KG1 (cell line): ENCODE measurements at places on chromosomes 5 and 9.

- DNase-seq = no peak
Observed at GRCh38 chr9:69463497-69464068, 138.6 kb downstream of the ENTREP1 start.

GRCh38 chr9:110255034-110255462, 1.3 kb downstream of the TXN start:
- no peak for DNase-seq

- DNase-seq = no peak
Observed at GRCh38 chr5:115785381-115786065, 30.9 kb downstream of the CDO1 start.

DNA sequence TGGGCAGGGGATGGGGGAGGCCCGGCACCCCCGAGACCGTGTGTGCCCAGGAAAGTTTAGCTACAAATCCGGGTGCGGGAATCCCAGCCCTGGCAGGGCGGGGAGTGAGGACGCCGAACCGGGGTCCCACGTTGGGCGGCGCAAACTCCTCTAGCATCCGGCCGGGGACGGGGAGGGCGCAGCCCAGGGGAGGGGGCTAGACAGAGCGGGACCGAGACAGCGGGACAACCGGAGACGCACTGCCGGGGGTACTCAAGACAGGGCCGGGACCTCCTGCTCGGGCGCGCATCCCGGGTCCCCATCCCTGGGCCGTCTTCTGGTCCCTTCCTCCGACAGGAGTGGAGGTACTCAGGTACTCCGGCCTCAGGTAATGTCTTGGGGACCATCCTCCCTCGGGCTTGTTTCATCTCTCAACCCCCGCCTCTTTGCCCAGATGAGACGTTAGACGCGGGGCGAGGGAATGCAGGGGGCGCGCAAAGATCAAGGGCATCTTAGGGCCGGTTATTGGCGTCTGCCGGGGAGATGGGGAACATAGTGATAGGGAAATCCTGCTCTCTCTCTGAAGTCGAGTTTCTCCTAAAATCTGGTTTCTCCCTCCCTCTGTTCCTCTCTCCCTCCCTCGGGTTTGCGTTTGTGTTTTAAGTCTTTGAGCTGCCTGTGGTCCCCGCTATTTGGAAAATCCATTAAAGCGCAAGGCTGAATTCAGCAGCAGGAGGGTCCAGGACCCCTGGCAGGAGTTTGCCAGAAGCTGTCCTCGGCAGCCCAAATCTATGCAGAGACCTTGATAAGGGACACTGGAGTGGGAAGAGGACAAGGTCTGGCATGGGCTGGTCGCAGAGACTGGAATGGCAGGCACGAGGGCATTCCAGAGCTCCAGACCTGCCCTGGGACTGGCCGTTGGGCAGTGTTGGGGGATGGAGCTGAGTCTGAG, 815 bp downstream of the PDZD2 start:
- DNase-seq = no peak

GRCh38 chr5:30878746-30879145, 314.7 kb upstream of the CDH6 start:
- DNase-seq = no peak

- DNase-seq = no peak
Observed at GRCh38 chr5:115435778-115436712, 108.5 kb downstream of the FEM1C start.

DNA sequence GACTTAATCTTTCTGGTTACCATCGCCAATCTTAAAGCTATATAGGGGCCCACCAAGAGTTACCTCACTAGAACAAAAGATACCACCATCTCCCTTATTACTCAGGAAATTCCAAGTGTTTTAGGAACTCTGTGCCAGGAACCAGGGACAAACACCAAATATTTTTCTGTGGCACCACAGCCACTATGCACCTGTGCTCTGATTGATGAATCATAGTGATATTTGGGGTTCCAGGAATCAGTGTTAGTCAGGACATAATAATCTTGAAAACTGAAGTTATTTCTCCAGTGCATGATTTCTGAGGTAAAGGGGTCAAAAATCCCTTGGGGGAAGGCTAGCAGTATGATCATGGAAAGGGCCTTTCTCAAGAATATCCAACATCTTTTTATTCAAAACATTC, 10.2 kb upstream of the TMED7 start:
- no peak for DNase-seq

GRCh38 chr5:157354800-157355199, 88.9 kb downstream of the CYFIP2 start:
- no peak for DNase-seq

GRCh38 chr5:31459594-31459993, 72.3 kb downstream of the DROSHA start:
- no peak for DNase-seq

DNA sequence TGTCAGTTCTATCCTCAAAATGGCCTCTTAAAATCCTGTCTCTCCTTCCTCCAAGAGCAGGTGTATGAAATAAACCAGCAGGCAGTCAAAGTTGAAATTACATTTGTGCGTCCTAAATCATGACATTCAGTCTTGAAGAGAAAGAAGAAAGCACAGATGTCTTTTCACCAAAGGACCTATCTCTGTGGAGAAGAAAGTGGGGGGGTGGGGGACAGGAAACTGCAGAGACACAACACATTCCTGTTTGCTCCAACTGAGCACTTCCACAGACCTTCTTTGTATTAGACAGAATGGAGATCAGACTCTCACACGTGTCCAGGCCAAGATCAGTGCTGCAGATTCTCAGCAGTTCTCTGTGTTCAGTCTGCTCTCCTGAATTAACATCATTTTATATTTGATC, 471.9 kb upstream of the RGMB start:
- DNase-seq = no peak

DNA sequence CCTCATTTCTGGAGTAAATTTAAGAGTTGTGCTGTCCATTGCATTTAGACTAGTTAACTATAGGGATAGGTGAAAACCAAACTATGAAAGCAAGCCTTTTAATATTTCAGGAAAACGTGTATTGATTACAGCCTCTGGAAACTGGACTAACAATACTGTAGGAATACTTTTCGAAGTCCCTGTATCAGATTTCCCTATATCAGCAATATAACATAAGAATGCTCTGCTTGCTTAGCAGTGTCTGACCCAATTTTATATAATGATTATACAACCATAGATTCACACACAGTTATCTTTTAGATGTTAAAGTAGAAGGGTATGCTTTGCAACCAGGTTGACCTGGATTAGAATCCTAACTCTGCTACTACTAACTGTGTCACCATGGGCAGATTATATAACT, 203.1 kb downstream of the WDR70 start:
- DNase-seq = no peak

GRCh38 chr5:43592363-43592762, 10.6 kb upstream of the NNT start:
- no peak for DNase-seq

- DNase-seq = no peak
Observed at GRCh38 chr9:38650564-38650963, 30.2 kb upstream of the ANKRD18A start.

DNA sequence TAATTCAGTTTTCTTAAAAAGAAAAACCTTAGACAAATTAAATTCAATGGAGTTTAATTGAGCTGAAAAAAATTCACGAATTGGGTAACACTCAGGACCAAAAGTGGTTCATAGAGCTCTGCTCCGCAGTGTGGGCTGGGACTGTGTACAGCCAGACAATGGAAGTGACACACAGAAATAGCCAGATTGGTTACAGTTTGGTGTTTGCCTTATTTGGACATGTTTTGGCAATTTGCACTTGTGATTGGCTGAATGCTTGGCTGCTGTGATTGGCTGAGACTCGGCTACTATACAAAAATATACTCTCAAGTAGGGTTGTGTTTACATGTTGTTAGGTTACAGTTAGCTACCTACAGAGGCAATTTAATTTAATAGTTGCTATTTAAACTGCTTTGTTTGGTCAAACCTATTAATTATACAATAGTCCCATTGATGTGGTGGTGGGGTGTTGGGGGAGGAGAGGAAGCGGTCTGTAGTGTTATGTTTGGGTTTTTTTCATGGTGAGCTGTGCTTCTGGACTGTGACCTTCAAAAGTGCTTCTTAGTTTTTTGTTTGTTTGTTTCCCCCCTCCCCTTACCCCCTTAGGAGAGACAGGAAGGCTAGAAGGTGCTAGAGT, 95.2 kb downstream of the CNTLN start:
- DNase-seq = no peak

- no peak for DNase-seq
Observed at GRCh38 chr5:171986772-171987171, 19.7 kb downstream of the FBXW11 start.

GRCh38 chr5:138438724-138439476, at the start of gene REEP2:
REEP2 (plus strand) TSS chr5:138439057; CDS start chr5:138439209, 152 bp downstream.
- no peak for DNase-seq

DNA sequence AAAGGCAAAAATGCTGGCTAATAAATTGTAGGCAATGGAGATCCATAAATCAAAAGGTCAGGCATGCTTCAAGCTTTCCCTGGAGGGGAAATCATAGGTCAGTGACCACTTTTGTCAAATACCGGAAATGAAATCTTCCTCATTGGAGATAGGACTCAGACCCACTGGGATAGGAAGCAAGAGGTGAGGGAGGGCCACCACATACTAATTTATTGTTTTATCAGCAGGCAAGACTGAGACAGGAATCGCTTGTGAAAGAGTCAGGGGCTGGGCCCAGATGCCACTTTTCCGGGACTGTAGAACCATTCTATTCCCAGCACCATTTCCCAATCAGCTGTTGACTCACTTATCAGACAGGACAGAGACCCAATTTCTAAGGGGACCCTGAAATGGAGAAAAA, 256.3 kb upstream of the TRIM32 start:
- no peak for DNase-seq

DNA sequence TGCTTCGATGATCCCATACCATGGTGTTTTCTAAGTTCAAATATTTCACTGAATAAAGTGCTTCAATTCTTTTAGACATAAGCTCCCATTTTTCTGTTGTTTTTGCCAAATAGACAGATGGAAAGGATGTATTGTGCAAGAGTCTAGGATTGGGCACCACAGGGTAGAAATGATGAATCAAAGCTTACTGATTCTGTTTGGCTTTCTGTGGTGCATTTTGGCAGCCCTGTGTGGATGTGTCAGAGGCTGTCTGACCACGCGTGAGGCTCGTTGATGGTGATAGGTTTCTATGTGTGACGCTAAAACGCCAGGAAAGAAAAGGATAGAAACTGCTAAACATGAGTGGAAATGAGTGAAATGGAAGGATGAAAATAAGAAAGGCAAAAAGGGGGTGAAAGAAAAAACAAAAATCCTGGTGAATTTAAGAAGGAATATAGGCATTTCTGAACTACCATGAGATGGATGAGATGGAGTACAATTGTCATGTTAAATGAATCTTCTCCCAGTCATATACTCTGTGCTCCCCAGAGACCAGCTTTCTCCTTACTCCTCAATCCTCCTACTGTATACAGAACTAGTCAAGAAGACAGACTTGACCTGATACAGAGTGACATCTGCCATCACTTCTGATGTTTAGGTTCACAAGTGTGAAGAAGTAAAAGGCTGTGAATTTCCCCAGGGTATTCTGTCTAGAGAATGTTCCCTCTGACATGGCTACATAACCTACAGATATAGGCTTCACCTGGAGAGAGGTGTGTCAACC, 54.4 kb downstream of the ANKH start:
- no peak for DNase-seq

- DNase-seq = no peak
Observed at GRCh38 chr5:83899326-83899970, 178.8 kb upstream of the HAPLN1 start.

- DNase-seq = no peak
Observed at GRCh38 chr5:10246761-10247160, 2.9 kb downstream of the ATPSCKMT start.

- no peak for DNase-seq
Observed at GRCh38 chr5:147559749-147560148, 49.9 kb upstream of the DPYSL3 start.

DNA sequence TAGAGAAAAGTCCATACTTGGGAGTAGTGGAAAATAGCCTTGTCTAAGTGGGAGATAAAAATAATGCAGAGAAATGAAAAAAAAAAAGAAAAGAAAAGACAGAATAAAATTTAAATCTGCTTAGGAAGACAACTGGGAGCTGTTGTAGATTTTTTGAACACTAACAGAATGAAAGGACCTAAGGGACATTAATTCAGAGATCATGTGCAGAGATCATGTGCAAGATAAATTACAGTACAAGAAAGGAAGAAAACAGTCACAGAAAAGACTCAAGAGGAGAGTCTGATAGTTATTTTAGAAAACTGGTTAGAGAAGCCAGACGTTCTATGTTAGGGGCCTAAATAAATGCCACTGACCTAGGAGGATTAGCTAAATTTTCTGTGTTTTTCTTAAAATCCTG, 1226.8 kb upstream of the NUDT12 start:
- no peak for DNase-seq

DNA sequence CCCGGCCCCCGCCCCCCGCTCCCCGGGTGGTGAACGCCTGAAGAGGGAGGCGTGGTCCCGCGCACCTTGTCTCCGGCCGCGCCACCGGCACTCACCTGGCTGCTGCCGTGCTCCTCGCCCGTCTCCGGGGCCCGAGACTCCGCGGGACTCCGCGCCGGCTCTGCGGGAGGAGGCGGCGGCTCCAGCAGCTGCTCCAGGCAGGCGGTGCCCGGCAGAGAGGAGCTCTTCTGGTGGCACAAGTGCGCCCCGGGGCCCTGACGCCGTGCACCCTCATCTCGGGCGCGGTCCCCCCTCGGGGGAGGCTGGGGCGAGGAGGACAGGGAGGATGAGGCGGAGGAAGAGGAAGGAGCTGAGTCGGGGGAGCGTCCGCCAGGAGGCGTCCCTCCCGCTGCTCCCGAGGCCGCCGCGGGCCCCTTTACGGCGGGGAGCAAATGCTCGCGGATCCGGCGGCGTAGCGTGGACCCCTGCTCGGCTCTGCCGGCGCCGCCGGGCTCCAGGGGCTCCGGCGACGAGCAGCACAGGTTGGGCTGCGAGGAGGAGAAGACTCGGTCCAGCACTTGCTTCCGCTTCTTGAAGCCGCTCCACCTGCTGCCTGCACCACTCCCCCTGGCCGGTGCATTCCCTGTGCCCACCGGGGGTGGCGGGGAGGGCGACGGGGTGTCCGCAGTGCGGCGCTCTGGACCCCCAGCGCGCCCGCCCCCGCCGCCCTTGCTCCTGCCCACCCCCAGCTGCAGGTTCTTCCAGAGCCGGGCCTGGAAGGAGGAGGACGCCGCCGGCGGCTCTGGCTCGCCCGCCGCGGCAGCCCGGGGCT, 928 bp downstream of the MCTP1 start:
- no peak for DNase-seq

GRCh38 chr5:61734966-61735365, 402.9 kb downstream of the ZSWIM6 start:
- no peak for DNase-seq

- DNase-seq = no peak
Observed at GRCh38 chr9:20670395-20670794, 13.7 kb upstream of the FOCAD start.

GRCh38 chr5:142640316-142641005, 45.4 kb downstream of the FGF1 start:
- DNase-seq = no peak

- no peak for DNase-seq
Observed at GRCh38 chr9:21964925-21965385, 29.2 kb downstream of the CDKN2A start.

GRCh38 chr9:96660692-96661248, 5.7 kb upstream of the PRXL2C start:
- DNase-seq = no peak

DNA sequence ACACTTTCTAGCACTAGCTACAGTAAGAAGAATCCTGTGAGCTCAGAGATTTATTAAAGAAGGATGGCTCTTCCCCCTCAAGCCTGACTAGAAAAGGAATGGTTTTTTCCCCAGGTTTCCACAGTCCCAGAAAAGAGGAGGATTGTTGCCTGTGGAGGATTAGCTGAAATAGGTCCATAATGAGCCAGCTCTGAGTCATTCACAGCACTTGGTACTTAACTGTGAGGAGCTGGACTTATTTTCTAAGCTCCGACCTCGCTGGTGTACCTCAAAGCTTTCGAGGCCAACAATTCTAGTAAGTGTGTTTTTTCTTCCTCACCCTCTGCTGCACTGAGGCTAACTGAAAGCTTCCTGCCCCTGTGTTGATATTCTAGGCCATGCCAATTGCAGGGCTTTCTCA, 222.5 kb upstream of the IL12B start:
- no peak for DNase-seq
